CD4-positive, alpha-beta T cell (primary cell): ENCODE measurements at places on chromosomes 11 and 22.

DNA sequence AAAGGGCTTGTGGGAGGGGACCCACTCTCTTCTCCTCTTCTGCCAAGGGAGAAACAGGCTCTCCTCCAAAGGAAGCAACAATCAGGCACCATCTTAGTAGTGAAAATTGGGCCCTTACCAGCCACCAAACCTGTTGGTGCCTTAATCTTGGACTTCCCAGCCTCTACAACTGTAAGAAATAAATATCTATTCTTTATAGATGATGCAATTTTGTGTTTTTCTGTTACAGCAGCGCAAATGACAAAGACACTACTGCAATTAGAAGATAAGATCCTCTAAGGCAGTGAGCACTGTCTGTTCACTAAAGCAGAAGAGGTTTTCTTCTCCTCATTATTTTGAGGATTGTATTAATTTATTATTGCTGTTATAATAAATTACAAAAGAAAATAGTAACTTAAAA lies 691.4 kb upstream of the CCDC179 start:
- DNase-seq = no peak

- DNase-seq = no peak
These were observed 120.8 kb downstream of the CTTN start for GRCh38 chr11:70519117-70519516.

GRCh38 chr22:49099496-49100124 lies 728.1 kb downstream of the BRD1 start:
- no peak for DNase-seq

- DNase-seq = no peak
These were observed 94.2 kb downstream of the ABTB2 start for GRCh38 chr11:34263441-34264091.

GRCh38 chr11:101862391-101863233 lies 52.2 kb upstream of the CEP126 start:
- no peak for DNase-seq

DNA sequence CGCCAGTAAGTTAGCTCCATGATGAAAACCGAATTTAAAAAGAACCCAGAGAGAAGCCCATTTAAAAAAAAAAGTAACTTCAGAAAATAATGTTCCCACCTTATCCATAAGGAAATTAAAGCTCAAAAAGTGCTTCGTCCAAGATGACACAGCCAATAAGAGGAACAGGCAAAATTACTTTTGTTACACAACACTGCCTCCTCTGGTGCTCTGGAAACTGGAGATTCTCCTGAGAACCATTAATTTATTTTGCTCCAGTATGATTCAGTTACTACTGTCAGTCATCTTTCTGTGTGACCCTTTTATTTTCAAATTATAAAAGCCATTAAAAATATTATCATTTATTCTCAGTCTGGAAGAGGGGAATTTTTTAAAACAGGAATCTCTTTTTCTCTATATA lies 2.0 kb downstream of the IFT27 start:
- DNase-seq = no peak

DNA sequence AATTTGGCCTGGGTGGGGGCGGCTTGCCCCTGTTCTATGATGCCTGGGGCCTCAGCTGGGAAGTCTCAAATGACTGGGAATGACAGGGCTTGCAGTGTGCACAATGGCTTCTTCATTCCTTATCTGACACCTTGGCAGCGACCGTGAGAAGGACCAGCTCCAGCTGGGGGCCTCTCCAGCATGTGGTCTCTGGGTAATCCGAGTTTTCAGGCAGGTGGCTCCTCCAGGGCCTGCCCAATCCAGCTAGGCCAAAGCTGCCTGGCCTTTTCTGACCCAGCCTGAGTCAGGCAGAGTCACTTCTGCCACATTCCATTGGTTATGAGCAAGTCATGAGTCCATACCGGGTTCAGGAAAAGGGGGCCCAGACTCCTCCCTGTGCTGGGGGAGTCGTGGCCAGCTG lies 646.0 kb downstream of the OPCML start:
- no peak for DNase-seq

GRCh38 chr11:59368238-59369022 lies 9.7 kb downstream of the OR5AN1 start:
- DNase-seq = no peak
